ENCODE measurements at places on chromosomes 2 and 18.

DNA sequence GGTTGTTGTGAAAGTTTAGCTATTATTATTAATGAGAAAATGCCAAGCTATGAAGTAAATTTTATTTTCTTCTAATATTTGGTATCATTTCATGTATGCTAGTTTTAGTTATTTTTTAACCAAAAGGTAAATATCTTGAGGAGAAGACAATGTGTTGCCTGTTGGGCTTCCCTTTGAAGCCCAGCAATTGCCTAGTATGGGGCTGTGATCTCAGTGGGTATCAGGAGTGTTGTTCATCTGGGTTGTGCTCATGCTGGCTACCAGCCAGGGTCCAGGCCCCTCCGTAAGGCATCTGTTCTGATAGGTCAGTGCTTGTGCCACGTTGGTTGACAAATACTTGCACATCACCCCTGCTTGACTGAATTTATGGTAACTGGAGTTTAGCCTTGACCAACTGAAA is 38.0 kb upstream of the DARS1 start:
- no peak for DNase-seq

- no peak for DNase-seq
Observed at GRCh38 chr2:21890041-21890440, 766.3 kb downstream of the TDRD15 start.

GRCh38 chr2:82260521-82260920 is 1956.0 kb upstream of the LRRTM1 start:
- no peak for DNase-seq

DNA sequence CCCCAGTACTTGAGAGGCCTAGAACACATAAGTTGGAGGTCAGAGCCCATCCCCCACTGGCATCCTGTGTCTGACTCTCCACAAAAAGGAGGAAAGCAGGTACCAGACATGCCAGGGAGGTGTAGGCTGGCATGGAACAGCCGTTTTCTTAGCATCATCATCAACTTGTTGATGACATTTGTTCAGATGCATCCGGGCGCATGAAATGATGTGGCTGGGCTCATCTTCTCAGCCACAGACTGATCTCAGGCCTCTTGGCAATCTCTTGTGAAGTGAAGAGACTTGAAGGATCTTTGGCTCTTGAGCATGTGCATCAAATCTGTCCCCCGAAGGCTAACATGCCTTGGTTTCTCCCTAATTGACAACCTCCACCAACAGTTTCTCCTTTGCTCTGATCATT is 243.3 kb downstream of the TSN start:
- DNase-seq: no peak

DNA sequence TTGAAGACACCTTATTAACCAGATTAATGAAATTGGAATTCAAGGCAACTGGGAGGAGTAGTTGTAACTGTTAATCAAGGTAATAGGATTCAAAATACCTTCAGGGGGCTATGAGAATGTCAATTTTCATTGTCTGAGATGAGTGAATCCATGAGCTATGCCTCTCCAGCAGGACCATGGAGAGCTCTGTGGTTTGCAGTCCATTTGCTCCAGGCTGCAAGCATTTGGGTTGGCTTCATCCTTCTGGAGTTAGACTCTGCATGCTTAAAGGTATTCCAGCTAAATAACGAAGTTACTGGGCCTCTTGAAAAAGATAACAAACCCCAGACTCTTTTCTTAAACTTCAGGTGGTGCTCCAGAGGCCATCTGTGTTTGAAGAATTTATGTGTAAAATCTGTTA is 207.1 kb upstream of the SLC8A1 start:
- no peak for DNase-seq

DNA sequence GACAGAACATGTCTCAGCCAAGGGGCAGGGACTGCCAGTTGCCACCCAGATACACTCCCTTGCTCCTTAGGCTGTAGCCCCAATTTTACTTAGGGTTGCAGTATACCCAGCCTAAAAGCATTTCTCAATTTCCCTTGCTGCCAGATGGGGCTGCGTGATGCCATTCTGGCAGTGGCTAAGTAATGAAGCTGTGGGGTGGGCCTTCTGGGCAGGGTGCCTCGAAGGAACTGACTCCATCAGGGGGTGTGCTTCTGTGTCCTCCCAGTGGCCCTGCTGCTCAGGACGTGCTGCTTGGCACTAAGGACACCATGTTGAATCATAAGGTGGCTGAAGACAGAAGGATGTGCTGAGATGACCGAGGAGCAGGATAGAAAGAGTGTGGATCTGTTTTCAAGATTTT is 74.2 kb downstream of the VWA3B start:
- DNase-seq: no peak

- DNase-seq: no peak
Observed at GRCh38 chr2:43047187-43047780, 179.1 kb downstream of the ZFP36L2 start.

DNA sequence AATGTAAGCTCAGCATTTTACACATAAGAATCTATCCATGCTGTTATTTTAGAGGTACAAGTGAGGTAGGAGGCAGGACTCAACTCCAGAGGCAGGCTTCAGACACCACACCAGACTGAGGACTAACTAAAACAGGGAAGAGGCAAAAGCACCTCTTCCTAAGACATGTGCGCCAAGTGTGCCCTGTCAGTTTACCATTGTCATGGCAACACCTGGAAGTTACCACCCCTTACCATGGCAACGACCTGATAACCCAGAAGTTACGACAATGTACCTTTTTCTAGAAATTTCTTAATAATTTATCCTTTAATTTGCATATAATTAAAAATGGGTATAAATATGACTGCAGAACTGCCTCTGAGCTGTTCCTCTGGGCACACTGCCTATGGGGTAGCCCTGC is 160.1 kb downstream of the FAM124B start:
- DNase-seq: no peak

GRCh38 chr2:223779877-223780276 is 57.5 kb downstream of the AP1S3 start:
- DNase-seq: peak; percentile 48

- no peak for DNase-seq
Observed at GRCh38 chr2:114128263-114128662, 238.4 kb downstream of the ACTR3 start.

DNA sequence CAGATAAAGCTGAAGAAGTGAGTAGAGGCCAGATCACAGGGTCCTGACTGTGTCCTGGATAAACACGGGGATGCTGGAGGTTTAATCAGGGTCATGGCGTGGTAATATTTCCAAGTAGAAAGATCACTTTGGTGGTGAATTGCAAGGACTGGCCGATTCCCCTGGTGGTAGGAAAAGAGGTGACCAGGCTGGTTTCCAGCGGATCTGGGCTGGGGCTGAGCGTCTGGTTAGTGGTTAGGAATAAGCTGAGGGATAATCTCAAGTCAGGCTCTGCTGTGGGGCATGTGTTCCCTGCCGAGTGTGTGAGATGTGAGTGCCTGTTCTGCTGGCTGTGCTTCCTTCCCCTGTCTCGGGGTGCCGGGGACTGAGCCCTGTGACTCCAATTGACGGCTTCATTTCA is 484.0 kb downstream of the TSN start:
- DNase-seq: no peak

All from CD4-positive, alpha-beta T cell treated with Interleukin-10 for 1 hour (primary cell).